NCI-H748 treated with DMSO at 0.1 percent for 48 hours (cell line): ENCODE measurements at places on chromosomes 3 and 15.

- DNase-seq: no peak
Measured at GRCh38 chr3:178455226-178455625, 81.0 kb upstream of the KCNMB2 start.

DNA sequence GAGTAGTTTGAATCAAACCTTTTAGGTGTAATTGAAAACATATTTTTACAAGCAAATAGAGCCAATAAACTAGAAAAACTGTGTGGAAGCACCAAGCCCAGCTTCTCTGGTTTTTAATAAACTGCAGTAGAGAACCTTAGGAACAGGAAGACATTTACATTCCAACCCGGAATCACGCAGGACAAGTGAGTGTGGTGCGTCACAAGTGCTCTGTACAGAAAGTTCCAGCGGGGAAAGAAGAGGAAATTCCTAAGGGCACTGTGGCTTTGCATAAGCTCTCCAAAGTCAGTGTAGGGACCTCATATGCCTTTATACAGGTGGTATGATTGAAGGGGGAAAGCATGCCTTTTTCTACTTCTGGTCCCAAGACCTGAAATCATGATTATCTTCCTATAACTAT is 21.6 kb downstream of the COL8A1 start:
- no peak for DNase-seq

- DNase-seq: no peak
Measured at GRCh38 chr15:77530576-77530975, 102.1 kb downstream of the LINGO1 start.

- no peak for DNase-seq
Measured at GRCh38 chr3:108334701-108335100, 38.4 kb downstream of the HHLA2 start.

GRCh38 chr15:55959744-55960447 is 33.5 kb downstream of the NEDD4 start:
- no peak for DNase-seq

GRCh38 chr3:51888463-51889105 is 13.2 kb upstream of the IQCF5 start:
- DNase-seq: no peak

DNA sequence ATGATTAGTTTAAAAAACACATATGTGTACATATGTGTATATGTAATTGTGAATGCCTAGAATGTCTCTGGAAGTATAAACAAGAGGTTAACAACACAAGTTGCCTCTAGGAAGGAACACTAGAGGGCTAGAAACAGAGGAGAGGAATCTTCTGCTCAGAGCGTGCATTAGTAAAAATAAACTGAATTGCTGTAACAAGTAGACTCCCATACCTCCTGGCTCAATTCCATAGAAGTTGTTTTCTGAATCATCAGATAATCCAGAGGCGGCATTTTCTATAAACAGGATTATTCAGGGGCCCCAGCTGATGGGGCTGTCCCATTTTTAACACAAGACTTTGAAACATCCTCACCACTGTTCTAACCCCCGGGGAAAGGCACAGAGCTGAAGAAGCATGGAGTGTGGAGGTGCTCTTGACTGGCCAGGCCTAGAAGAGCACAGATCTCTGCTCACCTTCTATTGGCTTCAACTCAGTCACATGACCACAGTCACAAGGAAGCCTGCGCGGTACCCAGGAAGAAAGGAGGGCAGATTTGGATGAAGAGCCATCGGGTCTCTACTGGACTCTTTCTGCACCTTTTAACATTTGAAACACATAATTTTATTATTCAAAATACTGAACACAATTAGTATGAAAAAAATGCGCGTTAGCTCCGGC is 145.7 kb downstream of the TLE3 start:
- DNase-seq: no peak

DNA sequence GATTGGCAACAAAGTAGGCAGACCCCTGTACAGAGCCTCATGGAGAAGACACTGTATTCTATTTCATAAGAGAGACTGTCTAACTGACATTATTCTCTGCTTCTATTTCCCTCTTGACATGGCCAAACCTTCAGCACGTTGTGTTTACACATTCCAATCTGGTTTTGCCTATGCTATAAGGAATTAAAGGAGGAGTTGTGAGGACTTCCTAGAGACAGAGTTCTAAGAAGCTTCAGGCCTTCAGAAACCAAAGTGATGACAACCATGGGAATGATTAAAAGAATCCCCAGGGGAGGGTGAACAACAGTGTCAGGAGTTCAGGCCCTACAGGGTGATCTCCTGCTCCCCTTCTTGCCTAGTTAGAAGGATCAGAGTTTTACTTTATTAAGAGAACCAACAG is 44.9 kb upstream of the CAPN7 start:
- DNase-seq: no peak

DNA sequence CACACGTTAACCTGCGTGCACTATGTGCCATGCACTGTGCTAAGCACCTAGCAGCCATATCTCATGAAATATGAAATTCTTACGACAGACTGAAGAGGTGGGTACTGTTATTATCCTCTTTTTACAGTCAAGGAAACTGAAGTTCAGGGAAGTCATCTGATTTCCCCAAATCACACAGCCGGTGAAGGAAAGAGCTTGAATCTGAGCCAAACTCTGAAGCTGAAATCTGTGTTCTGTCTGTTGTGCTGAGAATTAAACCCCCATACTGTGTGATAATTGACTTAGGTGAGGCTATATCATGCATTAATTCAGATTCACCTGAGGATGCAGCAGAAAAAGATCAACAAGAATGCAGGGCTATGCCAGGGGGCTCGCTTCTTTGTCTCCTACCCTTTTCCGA is 475 bp downstream of the FAM107A start:
- no peak for DNase-seq

- no peak for DNase-seq
Measured at GRCh38 chr3:38022896-38023709, 6.3 kb downstream of the PLCD1 start.

DNA sequence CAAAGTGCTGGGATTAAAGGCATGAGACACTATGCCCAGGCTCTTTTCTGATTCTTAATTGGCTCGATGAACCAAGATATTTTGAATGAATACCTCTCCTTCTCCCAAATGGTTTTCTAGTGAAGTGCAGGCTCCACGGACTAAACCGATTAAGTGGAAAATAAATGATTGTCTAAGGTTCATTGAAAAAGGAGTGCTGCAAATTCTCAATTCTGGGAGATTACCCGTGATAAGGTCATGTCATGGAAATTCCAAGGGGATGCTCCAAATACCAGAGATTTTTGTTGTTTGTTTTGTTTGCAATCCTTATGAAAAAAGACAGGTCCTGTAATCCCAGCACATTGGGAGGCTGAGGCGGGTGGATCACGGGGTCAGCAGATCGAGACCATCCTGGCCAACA is 406.9 kb upstream of the TBL1XR1 start:
- no peak for DNase-seq

- DNase-seq: no peak
Measured at GRCh38 chr3:184134746-184135148, 411 bp upstream of the EIF2B5 start.
